ENCODE measurements at places on chromosomes 2 and 18. TPM values are rescaled to one million over a fixed set of nuclear protein-coding genes. Genes with fewer than 3 reads are reported as not detected.

DNA sequence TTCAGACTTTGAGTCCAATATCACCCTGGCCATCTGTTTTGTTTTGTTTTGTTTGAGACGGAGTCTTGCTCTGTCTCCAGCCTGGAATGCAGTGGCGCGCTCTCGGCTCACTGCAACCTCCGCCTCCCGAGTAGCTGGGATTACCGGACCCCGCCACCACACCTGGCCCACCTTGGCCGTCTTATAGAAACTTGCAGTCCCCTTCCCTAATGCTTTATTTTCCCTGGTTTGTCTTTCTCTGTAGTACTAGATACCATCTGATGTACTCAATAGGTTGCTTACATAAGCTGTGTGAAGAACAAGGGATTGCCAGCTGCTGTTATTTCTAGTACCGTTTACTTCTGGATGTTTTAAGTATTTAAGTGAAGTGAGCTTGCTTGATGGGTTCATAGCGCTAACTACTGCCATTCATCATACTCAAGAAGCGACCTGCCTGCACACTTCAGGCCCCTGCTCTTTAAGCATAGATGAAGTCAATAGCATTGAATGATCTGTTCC is 1.2 kb downstream of the RPL31 start:
- no peak for DNase-seq

- no peak for DNase-seq
Observed at GRCh38 chr2:20490300-20491181, 43.7 kb downstream of the RHOB start.

DNA sequence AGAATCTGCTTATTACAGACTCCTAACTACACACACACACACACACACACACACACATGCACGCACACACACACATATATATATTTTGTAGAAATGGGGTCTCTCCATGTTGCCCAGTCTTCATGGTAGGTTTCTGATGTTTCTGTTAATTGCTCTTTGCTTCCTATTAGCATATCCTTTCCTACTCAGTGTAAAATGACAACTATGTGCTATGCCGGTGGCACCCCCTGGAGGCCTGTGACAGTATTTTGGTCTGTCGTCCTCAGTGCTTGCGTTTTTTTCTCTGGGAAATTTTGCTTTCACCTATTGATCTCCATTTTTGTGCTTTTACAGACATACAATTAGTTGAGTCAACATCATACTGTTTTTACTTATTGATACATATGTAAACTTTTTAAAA is 322.1 kb downstream of the LRRTM1 start:
- DNase-seq = peak; percentile 80

DNA sequence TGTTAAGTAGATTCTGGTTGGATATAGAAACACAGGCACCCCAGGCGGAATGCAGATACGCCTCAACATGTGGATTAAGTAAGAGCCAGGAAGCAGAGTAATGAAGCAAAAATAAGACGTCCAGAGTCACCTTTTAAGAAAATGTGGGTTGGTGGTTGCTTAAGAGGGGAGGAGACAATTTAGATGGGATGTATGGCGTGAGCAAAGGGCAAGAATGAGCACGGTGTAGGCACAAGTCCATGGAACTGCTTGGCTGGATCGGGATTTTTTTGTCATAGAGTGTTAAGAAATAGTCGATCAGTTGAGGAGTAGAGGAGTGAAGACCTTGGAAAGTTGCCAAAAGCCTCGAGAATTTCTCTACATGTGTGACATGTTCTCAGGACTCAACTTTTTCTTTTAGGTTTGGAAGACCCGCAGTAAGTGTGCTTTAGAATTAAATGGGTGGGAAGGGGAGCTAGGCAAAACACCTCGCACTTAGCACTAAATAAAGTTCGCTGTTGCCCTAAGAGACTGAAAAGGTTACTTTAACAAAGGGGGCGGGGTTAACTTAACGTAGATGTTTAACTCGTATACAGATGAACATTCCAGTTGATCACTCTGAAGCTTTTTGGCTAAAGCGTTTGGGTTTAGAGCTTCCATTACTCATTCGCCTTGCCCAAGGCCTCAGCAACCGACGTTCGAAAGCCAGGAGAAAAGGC is 716 bp upstream of the SLC39A10 start:
- DNase-seq = no peak

DNA sequence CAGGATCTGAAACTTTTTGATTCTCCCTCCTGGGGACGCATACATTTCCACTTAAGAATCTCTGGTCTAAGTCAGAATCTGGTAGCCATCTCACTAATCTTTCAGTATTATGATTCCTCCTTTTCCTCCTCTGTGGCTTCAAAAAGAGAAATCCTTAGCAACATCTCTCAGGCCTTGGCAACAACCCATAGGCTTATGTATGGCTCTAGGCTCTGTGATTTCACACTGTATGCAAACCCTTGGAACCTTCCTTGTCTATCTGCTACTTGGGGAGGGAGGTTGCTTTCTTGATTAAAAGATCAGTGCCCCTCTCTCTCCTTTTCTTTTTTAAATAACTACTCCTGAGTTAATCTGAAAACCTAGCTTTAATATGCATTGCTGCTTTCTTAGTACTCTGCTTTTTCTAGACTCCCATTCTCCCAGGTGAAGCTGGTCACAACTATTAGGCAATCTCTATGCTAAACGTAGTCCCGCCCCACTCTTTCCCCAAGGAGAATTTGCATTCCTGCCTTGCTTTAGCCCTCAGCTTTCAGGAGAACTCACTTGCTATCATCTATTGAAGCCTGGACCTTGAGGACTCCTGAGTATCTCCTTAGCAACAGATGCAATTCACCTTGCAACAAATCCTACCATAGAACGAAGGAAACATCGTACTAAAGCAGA is 72.2 kb upstream of the L3MBTL4 start:
- DNase-seq = peak; percentile 21

BOLL gene
- not detected for total RNA-seq

GRCh38 chr2:25341011-25341727 is 556 bp downstream of the DNMT3A start:
- DNase-seq = no peak

CTLA4 gene
- not detected for total RNA-seq

DNA sequence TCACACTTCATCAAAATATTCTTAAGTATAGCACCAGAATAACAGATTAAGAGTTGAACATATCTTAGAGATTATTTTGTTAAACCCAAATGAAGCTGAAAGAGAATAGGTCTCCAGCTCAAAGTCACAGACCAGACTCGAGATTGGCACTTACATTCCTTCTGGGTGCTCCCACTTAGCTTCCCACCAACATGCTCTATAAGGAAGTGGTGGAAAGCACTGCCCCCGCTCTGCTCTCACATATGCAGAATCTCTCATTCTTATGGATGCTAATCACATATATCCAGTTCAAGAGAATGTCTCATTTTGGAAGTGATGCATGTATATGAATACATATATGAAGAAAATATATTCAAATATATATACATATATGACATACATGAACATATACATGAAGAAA is 71.5 kb upstream of the CD226 start:
- no peak for DNase-seq

UPP2 gene
- not detected for total RNA-seq

- no peak for DNase-seq
Observed at GRCh38 chr18:55877321-55877720, 289.3 kb upstream of the TCF4 start.

TMEM17 gene
- 1.2 TPM for total RNA-seq

TRABD2A gene
- total RNA-seq = 7.5 TPM

DSG2 gene
- 117 TPM for total RNA-seq

NMUR1 gene
- total RNA-seq = 0.44 TPM

DNA sequence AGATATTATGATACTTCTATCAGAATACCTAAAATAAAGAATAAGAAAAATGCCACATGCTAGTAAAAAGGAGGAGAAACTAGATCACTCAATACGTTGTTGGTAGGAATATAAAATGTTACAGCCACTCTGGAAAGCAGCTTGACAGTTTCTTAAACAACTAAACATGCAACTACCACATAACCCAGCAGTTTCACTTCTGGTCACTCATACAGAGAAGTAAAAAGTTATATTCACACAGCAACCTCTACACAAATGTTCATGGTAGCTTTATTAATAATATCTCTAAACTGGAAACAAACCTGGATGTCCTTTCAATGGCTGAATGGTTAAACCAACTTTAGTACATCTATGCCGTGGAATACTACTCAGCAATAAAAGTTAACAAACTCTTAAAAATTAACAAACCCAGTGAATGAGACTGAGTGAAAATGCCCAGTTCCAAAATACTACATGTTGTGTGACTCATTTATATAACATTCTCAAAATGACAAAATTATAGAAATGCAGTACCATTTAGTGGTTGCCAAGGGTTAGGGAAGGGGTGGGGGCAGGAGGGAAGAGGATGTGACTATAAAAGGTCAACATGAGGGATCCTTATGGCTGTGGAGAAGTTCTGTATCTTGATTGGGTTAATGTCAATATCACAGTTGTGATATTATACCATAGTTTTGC is 124.1 kb downstream of the MMADHC start:
- no peak for DNase-seq

- DNase-seq = no peak
Observed at GRCh38 chr2:48332286-48332685, 197.7 kb upstream of the STON1 start.

PIGN gene
- 24.2 TPM for total RNA-seq

GALR1 gene
- total RNA-seq = 0.07 TPM

DNA sequence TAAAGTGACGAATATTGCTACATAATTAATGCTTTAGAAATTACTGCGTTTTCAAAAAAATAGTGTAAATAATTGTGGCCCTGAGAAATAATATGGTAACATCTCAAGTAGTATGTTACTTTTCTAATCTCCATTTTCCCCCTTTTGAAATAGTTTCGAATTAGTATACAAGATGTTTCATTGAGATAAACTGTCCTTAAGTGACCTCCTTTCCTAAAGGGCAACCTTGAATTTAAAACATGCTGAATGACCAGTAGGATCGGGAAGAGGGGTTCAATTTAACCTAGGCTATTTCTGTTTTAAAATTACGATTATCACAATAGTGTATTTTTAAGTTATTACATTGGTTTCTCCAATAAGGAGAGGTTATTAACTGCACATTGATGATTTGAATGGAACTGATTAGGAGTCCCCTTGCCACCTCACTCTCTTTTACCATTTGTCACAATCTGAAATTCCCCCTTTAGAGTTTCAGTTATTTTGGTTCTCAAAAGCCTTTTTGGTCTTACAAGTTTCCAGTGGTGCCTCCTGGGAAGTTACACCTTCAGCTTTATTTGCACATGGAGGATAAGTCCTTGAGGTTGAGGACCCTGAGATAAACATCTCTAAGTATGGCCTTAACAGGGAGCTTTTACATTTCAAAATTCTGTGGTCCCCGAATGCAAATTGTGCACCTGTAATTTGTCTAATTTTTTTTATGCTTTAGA is 2.3 kb downstream of the ACTR3 start:
- no peak for DNase-seq

DNA sequence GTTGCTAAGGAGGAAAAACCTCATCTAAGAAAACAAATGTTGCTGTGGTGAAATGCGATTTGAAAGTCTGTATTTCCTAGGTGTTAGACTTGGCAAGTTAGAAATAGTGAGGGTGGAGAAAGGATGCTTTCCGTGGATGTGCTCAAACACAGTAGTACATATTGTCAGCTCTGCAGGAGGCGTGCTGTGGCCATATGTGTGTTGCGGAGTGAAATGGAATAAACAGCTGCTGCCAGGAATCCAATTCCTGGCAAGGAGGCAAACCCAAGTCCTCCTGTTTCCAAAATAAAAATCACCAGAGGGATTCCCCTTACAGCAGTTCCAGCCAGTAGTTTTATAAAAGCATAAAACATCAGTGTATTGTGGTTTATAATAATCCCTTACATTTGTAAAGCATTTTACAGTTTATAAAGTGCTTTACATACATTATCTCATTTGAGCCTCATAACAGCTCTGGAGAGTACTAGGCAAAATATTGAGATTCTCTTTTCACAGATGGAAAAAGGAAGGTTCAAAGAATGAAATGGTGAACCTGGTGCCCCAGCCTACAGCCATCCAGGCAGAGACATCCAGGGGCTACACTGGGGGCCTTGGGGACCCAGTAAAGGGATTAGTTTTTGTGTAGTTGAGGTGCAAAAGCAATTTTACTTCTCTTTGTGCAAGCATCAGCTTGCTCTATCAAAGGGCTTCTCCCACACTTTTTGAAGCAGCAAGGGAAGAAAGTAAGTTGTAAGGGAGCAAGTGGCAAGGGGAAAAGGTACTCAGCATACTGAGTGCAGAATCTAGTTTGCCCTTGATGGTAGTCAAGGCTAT is 206.0 kb downstream of the AGPS start:
- DNase-seq = no peak

GRCh38 chr2:112811841-112812306 is 24.7 kb downstream of the IL1B start:
- no peak for DNase-seq

TMEM247 gene
- not detected for total RNA-seq

GRCh38 chr2:197315371-197315770 is 4.8 kb upstream of the ANKRD44 start:
- no peak for DNase-seq

SRD5A2 gene
- total RNA-seq = 0.05 TPM

DNA sequence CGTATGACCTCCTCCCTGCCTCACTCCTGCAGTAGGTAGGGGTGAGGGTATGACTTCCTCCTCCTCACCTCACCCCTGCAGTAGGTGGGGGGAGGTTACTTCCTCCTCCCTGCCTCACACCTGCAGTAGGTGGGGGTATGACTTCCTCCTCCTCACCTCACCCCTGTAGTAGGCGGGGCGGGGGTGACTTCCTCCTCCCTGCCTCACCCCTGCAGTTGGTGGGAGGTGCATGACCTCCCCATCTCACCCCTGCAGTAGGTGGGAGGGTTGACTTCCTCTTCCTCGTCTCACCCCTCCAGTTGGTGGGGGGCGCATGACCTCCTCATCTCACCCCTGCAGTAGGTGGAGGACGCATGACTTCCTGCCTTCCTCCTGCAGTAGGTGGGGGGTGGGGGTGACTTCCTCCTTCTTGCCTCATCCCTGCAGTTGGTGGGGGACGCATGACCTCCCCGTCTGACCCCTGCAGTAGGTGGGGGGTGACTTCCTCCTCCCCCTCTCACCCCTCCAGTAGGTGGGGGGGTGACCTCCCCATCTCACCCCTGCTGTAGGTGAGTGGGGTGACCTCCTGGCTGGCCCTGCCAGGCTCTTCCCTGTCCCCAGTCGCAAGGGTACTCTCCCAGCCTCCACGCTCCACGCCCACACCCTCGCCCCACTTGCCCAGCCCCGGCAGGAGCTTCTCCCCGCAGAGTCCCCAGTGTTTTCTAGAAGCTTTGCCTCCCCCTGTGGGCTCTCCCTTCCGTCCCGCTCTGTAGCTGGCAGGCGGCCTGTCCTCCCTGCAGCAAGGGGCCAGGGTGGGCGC is 39.3 kb downstream of the TSHZ1 start:
- DNase-seq = no peak

GRCh38 chr2:42101206-42102023 is 53.6 kb downstream of the PKDCC start:
- peak; percentile 67 for DNase-seq

- DNase-seq = no peak
Observed at GRCh38 chr2:102664471-102664909, 45.1 kb downstream of the SLC9A2 start.

DNA sequence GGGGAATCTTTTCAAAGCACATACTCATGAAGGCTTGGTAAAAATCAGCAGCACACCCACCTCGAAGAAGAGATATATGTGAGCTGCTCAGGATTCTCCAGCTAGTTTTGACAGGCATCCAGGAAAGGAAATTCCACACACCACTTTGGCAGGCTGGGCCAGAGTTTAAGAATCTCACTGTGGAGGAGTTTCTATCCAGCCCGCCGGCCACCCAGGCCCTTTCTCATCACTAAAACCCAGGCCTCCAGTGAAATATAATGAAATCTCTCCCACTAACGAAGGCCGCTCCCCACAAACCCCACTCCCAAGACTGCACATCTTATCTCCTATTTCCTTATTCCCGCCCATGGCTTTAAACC is 202.0 kb downstream of the GLI2 start:
- DNase-seq = no peak

SLC5A7 gene
- total RNA-seq = not detected

Data from WTC11 (cell line).